ENCODE measurements at places on chromosomes 5 and 9.

GRCh38 chr9:70749066-70749465 lies 334.6 kb upstream of the KLF9 start:
- no peak for DNase-seq

DNA sequence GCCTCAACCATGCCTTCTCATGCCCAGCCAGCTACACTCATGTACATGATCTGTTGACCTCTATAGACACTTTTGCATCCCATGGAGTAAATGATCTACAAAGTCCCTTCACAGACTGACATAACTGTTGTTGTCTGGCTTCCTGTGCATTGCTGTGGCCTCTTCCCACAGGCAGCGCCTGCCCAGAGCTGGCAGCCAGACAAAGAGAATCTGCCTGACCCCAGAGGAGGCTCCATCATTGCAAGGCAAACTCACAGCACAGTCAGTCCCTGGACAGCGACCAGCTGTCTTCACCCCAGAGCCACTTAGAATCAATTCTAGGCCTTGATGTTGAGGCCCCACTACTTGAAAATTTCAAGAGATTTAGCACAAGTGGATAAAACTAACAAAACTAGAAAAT lies 65.5 kb downstream of the INSYN2B start:
- DNase-seq, result no peak

GRCh38 chr5:175747539-175748060 lies 89.7 kb downstream of the HRH2 start:
- no peak for DNase-seq

GRCh38 chr5:158780656-158781237 lies 319.0 kb downstream of the EBF1 start:
- DNase-seq, result no peak

DNA sequence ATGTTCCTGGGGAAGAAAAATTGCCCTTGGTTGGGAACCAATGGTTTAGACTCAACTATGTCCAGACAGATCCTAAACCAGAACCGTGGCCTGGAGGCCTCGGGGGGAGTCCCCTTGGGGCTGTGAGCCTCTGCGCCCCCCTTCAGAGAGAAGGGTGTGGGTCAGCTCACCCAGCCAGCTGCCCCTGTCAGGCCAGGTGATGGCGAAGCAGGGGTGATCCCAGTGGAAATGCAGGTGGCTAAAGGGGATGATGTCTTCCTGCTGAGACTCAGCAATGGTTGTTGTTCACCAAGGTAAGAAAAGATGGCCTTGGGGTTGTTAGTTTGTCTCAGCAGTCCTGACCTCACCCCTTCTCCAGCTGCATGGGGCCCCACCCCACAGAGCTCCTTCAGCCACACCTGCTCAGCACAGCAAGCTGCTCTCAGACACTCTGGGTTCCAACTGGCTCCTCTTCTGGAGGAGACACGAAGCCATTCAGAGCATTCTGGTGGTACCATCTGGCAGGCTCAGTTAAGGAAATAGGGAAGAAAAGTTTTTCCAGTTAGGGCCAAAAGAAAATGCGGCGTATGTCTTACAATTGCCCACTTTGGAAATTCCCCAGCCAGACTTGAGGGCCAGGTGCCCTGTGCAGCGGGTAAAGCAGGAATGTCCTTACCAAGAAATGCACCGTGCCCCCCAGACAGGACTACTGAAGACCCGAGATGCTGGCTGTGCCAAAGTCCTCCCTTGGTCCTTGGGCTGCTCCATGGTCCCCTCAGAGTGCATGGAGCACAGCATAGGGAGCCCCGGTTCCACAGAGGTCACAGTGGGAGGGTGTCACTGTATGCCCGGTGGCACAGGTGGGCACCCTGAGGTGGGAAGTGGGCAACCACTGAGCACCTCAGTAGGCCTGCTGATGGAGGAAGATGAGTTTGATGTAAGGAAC lies 90.2 kb downstream of the NSUN2 start:
- no peak for DNase-seq

DNA sequence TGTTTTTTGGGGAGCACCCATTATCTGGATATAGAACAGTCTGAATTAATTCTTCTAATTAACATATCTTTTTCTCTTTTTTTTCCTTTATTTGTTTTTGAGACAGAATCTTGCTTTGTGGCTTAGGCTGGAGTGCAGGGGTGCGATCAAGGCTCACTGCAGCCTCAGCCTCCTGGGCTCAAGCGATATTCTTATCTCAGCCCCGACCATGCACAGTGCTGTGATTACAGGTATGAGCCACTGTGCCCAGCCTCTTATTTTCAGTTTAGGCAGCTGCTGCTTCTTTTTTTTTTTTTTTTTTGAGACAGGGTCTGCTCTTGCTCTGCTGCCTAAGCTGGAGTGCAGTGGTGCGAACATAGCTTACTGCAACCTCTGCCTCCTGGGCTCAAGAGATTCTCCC lies 20.2 kb downstream of the UBE2R2 start:
- DNase-seq, result no peak

Data from CD4-positive, alpha-beta T cell treated with Interleukin-21 for 1 hour (primary cell).